Brain microvascular endothelial cell (primary cell): ENCODE measurements at places on chromosomes 7 and 10.
A peak's percentile ranks its signal among the peaks of the same experiment; 100 is the strongest.

DNA sequence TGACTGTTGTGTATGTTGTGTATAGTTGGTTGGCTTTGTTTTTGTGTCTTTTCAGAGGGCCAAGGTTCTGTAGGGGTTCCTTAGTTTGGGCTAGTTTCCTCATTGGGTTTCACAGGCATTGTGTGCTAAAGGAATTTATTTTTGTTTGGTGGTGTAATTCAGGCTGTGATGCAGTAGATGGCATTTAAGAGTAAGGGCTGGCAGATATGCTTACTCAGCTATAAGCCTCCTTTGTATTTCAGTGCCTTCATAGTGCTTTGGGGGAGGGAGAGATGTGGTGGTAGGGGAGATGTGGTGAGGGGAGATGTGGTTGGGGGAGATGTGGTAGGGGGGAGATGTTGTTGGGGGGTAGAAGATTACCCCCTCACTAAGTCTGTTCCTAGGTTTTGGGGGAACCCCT, 91.7 kb downstream of the SLC25A40 start:
- DNase-seq: peak; percentile 9

DNA sequence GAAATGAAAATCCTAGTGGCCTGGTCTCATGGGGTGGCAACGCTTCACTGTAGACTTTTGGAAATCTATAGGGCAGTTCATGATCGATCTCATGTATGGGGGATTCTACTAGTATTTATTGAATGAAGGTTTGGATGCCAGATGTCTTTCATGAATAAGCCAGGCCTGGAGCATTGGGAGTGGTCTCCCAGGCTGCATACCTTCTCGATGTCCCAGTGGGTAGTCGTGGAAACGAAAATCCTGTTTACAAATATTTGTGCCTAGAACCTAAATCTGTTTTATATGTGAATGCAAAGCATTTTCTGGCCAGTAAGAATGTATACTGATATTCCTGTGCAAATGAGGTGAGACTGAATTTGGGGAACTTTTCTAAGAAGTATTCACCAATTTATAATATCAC, 105.0 kb upstream of the C1QL3 start:
- no peak for DNase-seq

- DNase-seq: no peak
These were observed 152.6 kb upstream of the KLF14 start for GRCh38 chr7:130886438-130887135.

GRCh38 chr7:159195946-159196345, 51.3 kb upstream of the VIPR2 start:
- no peak for DNase-seq

- DNase-seq: no peak
These were observed 31.3 kb upstream of the CD36 start for GRCh38 chr7:80607136-80607535.

GRCh38 chr7:54811846-54812254, 52.8 kb upstream of the SEC61G start:
- DNase-seq: peak; percentile 74

DNA sequence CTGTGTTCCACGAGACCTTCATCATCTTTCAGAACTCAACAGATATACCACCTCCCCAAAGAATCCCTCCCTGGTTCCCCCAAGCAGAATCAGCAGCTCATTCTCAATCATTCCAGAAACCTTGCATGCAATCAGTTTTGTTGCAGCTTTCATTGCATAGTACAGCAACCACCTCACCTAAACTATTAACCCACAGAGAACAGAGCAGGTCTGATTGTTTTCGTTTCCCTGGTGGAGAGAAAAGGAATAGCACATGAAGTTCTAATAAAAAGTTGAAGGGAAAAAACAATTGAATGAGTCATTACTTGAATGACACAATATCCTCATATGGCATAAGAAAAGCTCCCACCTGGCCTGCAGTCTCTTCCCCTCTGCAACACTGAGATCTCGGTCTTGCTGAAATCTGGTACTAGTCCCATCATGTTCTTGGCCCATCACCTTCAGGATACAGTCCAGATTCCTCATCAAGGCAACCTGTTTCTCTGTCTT, 147.1 kb upstream of the GDF10 start:
- no peak for DNase-seq

- DNase-seq: no peak
These were observed 10.1 kb downstream of the IRF5 start for GRCh38 chr7:128947854-128948253.

DNA sequence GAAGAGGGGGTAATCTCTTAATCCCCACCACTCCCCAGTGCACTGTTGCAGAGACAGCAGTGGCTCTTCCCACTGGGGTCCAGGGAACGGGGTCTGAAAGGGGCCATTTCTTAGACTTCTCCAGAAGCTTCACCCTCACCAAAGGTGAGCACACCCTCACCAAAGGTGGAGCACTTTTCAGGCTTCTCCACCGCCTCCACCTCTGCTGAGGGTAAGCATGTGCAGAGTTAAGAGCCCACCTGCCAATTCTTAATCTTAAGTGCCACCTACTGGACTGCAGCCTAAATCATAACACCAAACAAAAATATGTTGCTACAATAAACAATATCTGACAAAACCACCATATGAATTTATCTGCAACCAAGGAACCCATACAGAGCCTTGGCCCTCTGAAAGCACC, 27.0 kb downstream of the SNX13 start:
- DNase-seq: no peak

GRCh38 chr7:107164092-107164491, 4.7 kb upstream of the HBP1 start:
- DNase-seq: no peak

DNA sequence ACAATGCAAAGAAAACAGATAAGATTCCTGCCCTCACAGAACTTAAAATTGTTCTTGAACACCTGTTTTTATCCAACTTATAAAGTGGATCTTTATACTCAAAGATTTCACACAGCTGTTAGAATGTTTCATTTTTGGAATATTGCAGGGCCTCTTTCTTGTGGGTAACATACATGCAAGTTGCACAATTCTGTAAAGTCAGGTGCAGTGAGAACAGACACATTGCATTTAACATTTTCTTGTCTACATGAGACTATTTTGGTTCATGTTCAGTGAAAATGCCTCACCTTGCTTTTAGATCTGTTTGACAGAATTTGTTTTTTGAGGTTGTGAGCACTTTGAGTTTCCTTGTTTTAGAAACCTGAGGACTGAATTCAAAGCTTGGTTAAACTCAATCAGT, 707.8 kb downstream of the SUGCT start:
- DNase-seq: no peak

- DNase-seq: peak; percentile 68
These were observed at the start of gene CAMK2G for GRCh38 chr10:73874267-73875138. Gene CAMK2G, minus strand, starts transcription at chr10:73874555. Its CDS starts 94 bp downstream, at chr10:73874461.

GRCh38 chr10:86285136-86285790, 81.3 kb downstream of the GRID1 start:
- no peak for DNase-seq

DNA sequence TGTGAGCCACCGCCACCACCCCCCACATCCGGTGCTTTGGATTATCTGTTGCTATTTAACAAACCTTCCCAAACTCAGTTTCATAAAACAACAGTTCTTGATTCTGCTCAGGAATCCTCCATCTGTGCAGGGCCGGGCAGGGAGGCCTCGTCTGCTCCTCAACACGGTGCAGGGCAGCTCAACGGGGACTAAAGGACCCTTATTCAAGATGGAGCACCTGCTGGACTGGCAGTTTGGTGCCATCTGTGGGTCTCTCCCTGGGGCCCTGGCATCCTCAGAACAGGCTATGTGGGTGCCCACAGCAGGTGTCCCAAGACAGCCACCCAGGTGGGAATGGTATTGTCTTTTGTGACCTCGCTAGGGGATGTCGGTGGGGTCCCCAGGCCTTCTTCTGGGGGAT, 31.0 kb upstream of the ELFN1 start:
- DNase-seq: no peak

DNA sequence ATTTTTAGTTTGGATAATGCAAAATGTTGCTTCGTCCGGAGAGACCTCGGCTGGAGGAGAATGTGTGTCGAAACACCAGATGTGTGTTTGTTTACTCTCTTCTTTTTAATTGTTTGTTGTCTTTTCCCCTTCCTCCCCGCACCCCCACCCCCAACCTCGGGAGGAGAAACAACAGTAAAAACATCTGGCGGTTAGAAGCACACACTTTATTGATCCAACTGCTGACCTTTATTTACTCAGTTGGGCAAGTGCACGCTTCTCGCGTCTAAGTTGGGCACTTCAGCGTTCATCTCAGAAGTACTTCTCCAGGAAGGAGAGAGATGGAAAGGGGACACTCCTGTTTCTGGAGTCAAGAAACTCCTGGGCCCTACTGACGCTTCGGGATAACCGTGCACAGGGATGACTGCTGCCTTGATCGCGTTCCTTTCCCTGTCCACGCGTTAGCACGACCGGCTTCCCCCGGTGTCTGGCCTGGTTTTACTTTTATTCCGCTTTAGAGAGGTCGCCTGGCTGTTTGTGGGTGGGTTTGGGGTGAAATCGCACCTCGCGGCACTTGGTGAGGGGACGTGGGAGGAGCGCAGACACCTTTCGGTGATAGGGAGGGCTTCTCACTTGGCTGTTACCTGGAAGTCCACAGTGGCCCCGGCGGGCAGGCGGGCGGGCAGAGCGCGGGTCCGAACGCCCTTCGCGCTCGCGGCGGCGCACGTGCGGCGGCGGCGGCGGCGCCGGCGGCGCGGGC, 168.3 kb upstream of the PPP1R3A start:
- peak; percentile 40 for DNase-seq
